Right hindlimb (tissue), 1 donor: ENCODE measurements at places on chromosomes 3 and 15.

DNA sequence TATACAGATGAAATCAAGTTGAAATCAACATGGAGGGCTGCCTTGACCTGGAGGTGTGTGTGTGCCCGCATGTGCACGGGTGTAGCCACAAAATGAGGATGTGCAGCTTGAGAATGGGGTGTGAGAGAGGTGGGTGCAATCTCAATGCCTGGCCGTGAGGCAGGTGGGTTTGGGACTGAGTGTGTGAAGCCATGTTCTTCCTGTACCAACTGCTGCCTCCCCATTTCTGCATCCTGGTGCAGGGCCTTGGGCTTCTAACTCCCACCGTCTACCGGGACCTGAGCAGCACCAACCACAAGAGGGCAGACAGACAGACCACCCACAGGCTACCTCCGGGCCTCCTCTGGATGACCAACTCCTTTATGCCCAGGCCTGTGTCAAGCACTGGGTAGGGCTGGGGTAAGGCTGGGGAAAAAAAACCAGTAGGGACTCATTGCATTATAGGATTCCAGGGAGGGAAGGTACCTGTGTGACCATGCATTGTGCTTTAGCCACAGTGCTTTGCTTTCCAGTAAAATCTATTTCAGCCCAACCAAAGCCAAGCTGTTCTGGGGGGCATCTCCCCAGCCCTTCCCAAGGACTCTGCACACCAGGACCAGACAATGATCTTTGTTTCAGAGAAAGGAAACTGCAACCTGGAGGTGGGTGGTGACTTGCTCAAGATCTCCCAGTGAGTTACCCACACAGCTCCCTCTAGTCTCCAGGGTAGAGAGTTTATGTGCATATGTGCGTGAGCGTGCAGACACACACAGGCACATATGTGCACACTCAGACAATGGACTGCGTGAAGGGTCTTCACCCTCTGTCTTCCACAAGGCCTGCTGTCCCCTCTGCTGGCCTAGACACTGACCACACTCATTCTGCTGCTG is 162.2 kb upstream of the TLE3 start:
- DNase-seq, result no peak

DNA sequence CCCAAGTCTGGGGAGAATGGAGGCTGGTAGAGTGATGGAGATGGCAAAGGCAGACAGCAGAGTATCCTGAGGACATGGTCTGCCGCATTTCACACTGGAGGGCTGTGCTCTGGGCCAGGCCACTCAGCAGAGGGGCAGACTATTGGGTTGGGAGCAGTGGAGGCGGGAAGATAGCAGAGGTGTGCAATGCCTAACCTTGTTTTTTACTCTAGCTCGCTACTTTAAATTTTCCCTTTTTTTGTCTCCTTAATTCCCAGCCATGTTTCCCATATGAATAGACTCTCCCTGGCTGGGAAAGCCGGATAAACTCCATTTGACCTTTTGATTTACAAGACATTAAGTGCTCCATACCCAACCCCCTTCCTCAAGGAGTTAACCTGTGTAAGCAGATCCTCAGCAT is 33.5 kb upstream of the ST6GAL1 start:
- no peak for DNase-seq

GRCh38 chr15:56582785-56583184 is 117.8 kb upstream of the MNS1 start:
- DNase-seq, result no peak

DNA sequence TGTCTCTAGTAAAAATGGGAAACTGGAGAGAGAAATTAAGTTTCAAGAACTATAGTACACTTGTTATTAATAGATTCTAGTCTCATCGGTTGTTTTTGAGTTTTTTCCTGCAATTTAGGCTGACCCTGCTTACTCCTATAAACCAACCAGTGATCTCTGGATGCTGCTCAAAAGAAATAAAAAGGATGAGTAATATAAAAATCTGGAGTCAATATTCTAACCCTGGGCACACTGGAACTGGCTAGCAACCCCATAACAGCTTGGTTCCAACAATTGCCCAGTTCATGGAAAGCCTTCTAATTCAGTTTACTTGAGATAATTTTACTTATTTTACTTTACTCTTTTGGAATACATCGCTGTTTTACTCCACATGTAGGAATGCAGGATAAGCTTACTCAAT is 211.6 kb downstream of the GBE1 start:
- DNase-seq, result no peak

GRCh38 chr3:39783680-39784079 is 25.7 kb upstream of the MYRIP start:
- peak; percentile 24 for DNase-seq

DNA sequence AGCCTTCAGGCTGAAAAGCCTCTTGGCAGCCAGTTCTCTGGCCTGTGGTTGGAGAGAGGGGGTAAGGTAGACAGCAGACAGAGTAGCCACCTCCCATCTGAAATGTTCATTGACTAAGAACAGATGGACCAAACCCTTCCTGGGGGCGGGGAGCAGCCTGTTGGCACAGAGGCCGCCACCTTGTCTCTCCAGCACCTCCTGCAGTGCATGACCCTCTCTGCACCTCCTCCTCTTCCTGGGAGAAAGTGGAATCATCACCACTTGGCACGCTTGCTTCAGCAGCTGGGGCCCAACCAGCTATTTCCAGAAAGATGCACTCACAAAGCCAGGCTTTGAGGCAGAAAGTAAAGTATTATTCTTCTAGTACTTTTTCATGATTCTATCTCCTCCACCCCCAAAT is 313.4 kb upstream of the CHRM5 start:
- peak; percentile 41 for DNase-seq
